ENCODE measurements at places on chromosomes 1 and 21. TPM values are rescaled to one million over a fixed set of nuclear protein-coding genes. Genes with fewer than 3 reads are reported as not detected.

The MEX3A gene
- total RNA-seq = 12.3 TPM

The CASQ2 gene
- 1.5 TPM for total RNA-seq

- peak; percentile 18 for DNase-seq
- H3K4me3 ChIP-seq = peak overlapping the region; percentile 89
- no peaks in the 10 kb centered on the region for H3K27me3 ChIP-seq
- H3K36me3 ChIP-seq = no peaks in the 10 kb centered on the region
- H3K4me1 ChIP-seq = peaks cover 11% of the 10 kb centered on the region
- peak overlapping the region; percentile 97 for H3K27ac ChIP-seq
Measured at GRCh38 chr1:26234644-26235370, 807 bp downstream of the CEP85 start.

DNA sequence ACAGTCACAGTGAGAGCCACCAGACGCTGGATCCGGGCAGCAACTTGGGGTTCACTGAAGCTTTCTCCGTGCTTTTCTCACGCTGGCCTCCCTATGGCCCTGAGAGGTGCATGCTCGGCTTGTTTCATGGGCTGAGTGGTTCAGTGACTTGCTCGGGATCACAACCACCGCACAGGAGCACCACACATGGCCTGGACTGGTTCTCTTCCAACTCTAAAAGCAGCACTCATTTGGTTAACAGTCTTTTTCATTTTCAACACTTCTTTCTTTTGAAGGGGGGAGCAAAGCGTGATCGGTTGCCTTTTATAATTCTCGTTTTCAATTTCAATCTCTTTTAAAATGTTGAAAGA lies 26.2 kb downstream of the UBIAD1 start:
- no peak overlapping the region for H3K4me3 ChIP-seq
- no peaks in the 10 kb centered on the region for H3K27me3 ChIP-seq
- peaks cover 16% of the 10 kb centered on the region for H3K36me3 ChIP-seq
- DNase-seq = no peak
- no peak overlapping the region for H3K27ac ChIP-seq
- H3K4me1 ChIP-seq = peaks cover 23% of the 10 kb centered on the region

- no peak overlapping the region for H3K4me3 ChIP-seq
- no peak for DNase-seq
- H3K36me3 ChIP-seq = peaks cover 31% of the 10 kb centered on the region
- no peaks in the 10 kb centered on the region for H3K27me3 ChIP-seq
- no peaks in the 10 kb centered on the region for H3K4me1 ChIP-seq
Measured at GRCh38 chr21:44416193-44416592, 39.1 kb upstream of the LRRC3 start.

- H3K4me3 ChIP-seq = no peak overlapping the region
- no peaks in the 10 kb centered on the region for H3K4me1 ChIP-seq
- H3K27ac ChIP-seq = no peak overlapping the region
- DNase-seq = no peak
- no peaks in the 10 kb centered on the region for H3K36me3 ChIP-seq
Measured at GRCh38 chr1:203103829-203104495, 18.1 kb upstream of the MYOG start.

- no peak for DNase-seq
- H3K27me3 ChIP-seq = no peaks in the 10 kb centered on the region
- no peaks in the 10 kb centered on the region for H3K36me3 ChIP-seq
- H3K27ac ChIP-seq = no peak overlapping the region
- H3K4me3 ChIP-seq = no peak overlapping the region
Measured at GRCh38 chr1:185486346-185486745, 169.3 kb upstream of the IVNS1ABP start.

GRCh38 chr1:242425232-242425631 lies 99.3 kb downstream of the PLD5 start:
- H3K36me3 ChIP-seq = no peaks in the 10 kb centered on the region
- no peak for DNase-seq
- no peak overlapping the region for H3K27ac ChIP-seq
- peaks cover 3% of the 10 kb centered on the region for H3K4me1 ChIP-seq
- H3K27me3 ChIP-seq = no peaks in the 10 kb centered on the region

The PTGER3 gene
- 7.0 TPM for total RNA-seq

- H3K4me3 ChIP-seq = no peak overlapping the region
- no peak for DNase-seq
- no peak overlapping the region for H3K27ac ChIP-seq
- no peaks in the 10 kb centered on the region for H3K36me3 ChIP-seq
- no peaks in the 10 kb centered on the region for H3K27me3 ChIP-seq
Measured at GRCh38 chr21:45078877-45079281, 4.5 kb downstream of the ADARB1 start.

DNA sequence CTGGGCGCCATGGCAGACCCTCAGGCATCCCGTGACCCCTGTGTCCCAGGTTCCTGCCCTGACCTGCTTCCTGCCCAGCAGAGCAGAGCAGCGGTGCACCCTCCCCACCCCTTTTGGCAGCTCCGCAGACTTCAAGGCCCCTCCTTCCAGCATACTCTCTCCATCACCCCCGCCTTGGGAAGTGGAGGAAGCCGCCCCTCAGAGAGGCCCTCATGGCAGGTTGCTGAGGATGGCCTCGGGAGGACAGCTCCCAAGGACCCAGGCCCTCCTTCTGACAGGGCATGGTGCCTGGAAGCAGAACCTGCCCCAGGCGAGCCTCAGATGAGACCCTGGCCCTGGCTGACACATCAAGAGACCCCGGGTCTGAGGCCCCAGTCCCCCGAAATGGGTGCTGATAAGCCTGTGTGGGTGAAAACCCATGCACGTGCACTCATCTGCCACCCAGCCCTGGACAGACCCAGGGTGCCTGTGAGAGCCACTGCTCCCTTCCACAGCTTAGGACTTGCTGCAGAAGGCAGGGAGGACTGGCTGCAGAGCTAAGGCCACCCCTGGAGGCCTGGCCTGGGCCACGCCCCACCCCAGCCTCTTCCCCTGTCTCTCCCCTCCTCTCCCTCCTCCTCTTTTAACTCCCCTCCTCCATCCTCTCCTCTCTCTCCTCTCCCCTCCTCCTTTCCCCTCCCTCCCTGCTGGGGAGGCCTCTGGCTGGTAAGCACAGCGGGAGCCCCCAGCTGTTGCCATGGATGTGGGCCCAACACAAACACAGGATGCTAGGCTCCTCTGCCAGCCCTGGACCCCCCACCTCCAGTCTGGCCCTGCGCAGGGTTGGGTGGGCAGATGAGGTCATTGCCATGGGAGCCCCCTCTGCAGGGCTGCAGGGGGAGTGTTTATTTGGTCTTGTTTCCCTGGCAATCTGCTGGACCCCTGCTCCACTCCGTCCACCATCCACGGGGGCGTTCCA lies 33.7 kb downstream of the WNT9A start:
- peaks cover 59% of the 10 kb centered on the region for H3K4me1 ChIP-seq
- no peak overlapping the region for H3K27ac ChIP-seq

DNA sequence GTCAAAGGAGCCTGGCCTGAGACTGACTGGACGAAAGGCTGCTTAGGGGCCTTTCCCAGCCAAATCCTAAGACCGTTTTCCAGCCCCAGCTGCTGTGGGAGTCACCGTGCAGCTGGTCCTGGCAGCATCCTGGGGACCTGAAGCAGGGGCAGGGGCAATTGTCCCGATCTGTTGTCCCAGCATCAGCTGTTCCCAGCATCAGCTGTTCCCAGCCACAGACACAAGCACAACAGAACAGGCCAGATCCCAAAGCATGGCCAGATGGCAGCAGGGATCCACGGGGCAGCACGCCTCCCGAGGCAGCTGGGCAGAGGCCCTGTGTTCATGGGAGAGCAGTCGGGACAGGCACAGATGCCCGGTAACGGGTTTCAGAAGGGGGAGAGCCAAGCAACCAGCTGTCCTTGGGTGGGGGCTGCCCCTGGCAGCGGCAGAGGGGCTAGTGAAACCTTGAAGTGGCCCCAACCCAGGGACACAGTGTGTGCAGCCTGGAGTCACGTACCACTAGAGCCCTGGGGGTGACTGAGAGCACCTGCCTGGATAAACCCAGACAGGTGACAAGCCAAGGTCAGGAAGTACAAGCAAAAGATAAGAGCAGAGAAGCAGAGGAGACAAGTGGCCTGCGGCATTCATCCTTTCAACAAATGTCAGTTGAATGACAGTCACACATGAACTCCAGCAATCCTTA lies 13.3 kb downstream of the CELA2B start:
- H3K4me1 ChIP-seq = peaks cover 7% of the 10 kb centered on the region
- H3K27ac ChIP-seq = no peak overlapping the region
- no peak overlapping the region for H3K4me3 ChIP-seq
- H3K36me3 ChIP-seq = peaks cover 36% of the 10 kb centered on the region

- peaks cover 22% of the 10 kb centered on the region for H3K27me3 ChIP-seq
- no peaks in the 10 kb centered on the region for H3K36me3 ChIP-seq
- no peak for DNase-seq
- peaks cover 13% of the 10 kb centered on the region for H3K4me1 ChIP-seq
- no peak overlapping the region for H3K27ac ChIP-seq
Measured at GRCh38 chr1:228039006-228039903, 32.5 kb downstream of the WNT3A start.

GRCh38 chr1:106846656-106847055 lies 209.8 kb upstream of the PRMT6 start:
- no peaks in the 10 kb centered on the region for H3K27me3 ChIP-seq
- no peak overlapping the region for H3K4me3 ChIP-seq
- no peaks in the 10 kb centered on the region for H3K36me3 ChIP-seq

The DMAP1 gene
- total RNA-seq = 22.8 TPM

DNA sequence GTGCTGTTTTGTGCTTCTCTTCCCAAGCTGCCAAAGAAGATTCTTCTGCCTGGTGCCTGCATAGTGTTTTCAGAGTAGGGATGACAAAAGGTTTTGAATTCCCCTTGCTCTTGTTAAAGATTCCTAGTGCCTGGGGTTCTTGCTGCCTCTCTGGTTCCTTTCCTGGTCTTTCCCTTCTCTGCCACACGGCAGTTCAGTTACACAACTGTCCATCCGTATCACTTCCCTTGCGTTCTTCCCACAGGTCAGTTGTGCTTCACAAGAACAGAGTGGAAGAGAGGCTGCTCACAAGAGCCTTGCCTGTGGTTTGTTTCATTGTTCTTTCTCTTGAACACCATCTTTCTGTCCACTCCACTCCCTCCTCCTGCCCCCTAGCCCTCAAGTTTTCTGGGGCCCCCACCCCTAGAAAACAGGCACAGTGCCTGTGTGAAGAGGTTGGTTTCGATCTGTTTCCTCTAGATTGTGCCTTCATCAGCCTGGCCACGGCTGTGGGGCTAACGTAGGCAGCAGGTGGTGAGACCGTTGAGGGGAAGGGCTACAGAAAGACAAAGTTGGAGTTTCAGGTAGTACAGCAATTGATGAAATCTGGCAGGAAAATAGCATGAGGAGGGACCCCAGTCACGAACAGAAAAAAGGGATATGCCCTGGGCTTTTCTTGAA lies 5.8 kb downstream of the VASH2 start:
- H3K36me3 ChIP-seq = peaks cover 30% of the 10 kb centered on the region
- H3K4me1 ChIP-seq = peaks cover 9% of the 10 kb centered on the region
- no peak overlapping the region for H3K4me3 ChIP-seq
- DNase-seq = no peak
- H3K27me3 ChIP-seq = peaks cover under 1% of the 10 kb centered on the region

The PFDN2 gene
- total RNA-seq = 30.3 TPM

The ENSA gene
- total RNA-seq = 146 TPM

The COL9A2 gene
- total RNA-seq = 14.1 TPM

DNA sequence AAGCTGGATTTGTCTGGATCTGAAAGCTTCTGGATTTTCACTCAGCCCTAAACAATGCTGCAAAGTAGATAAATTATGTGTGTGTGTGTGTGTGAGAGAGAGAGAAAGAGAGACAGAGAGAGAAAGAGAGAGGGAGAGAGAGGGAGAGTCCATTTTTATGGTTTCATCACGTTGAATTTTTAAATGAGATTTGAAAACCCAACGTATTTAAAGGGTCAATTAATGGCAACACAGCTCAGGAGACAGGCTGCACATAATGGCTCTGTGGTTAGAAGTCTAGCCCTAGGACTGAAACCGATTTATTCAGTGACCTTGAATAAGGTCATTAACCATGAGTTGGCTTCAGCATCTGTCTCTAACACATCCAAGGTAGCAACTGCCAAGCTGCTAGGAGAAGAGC lies 35.3 kb upstream of the FMN2 start:
- no peaks in the 10 kb centered on the region for H3K4me1 ChIP-seq
- H3K27ac ChIP-seq = no peak overlapping the region
- no peak for DNase-seq
- no peak overlapping the region for H3K4me3 ChIP-seq
- H3K27me3 ChIP-seq = no peaks in the 10 kb centered on the region

DNA sequence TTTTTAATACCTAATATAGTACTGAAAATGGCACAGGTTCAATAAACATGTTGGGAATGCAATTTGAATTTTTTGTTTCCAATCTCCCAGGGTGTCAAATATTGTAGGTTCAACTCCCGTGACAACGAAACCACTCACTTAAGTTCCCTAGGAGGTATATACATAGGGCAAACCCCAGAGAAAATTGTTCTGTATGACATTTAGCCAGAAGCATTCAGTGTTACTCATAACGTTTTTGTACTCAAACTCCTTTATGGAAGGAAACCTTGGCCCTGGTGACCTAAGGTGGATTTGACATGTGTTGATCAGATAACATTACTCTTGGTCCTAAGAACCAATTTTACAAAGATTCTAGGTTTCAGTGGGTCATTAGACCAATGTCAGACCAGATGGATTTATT lies 110.6 kb downstream of the USP25 start:
- no peaks in the 10 kb centered on the region for H3K36me3 ChIP-seq
- H3K27ac ChIP-seq = no peak overlapping the region
- H3K27me3 ChIP-seq = no peaks in the 10 kb centered on the region
- no peaks in the 10 kb centered on the region for H3K4me1 ChIP-seq
- no peak for DNase-seq
- H3K4me3 ChIP-seq = no peak overlapping the region

The LEPR gene
- total RNA-seq = 121 TPM

- no peaks in the 10 kb centered on the region for H3K27me3 ChIP-seq
- no peaks in the 10 kb centered on the region for H3K36me3 ChIP-seq
- DNase-seq = no peak
- peaks cover 25% of the 10 kb centered on the region for H3K4me1 ChIP-seq
Measured at GRCh38 chr1:91732291-91733107, 153.5 kb downstream of the TGFBR3 start.
